Hepatic stellate cell (primary cell): ENCODE measurements at places on chromosomes 6 and 20.

- DNase-seq: no peak
Measured at GRCh38 chr20:1534526-1534925, 23.0 kb downstream of the SIRPD start.

- DNase-seq: no peak
Measured at GRCh38 chr6:82597201-82597600, 233.6 kb downstream of the TPBG start.

DNA sequence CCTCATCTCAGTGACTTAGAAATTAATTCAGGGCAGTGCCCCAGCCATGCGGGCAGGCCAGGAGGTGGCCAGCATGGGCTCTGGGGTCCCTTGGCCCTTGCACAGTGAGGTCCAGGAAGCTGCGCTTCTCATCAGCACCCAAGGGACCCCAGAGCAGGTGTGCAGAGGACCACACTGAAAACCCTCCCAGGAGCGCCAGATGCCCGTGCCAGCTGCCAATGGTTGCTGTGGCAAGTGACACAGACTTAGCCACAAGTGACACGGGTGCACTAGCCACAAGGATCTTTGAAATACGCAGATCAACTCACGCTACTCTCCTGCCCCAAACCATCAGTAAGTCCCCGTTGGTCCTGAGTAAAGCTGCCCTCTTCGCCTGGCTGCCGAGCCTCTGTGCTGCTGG lies 88.1 kb downstream of the ERMARD start:
- DNase-seq: no peak

DNA sequence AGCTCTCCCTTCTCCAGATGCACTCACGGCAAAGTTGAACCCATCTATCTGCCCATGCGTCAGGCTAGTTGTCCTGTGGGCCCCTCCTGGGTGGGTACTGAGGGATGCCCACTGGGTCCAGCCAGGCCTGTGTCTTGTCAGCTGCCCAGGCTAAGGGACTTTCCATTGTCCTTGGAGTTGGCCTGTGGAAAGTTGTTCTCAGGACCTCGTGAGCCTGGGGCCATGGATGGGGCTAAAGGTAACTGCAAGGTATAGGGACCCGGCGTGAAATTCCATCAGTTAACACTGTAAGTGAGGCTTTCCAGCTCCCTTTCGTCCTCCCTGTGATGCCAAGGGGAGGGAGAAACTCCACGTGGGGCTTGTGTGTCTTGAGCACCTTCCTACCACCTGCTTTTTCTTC lies 126.5 kb downstream of the CEBPB start:
- no peak for DNase-seq

DNA sequence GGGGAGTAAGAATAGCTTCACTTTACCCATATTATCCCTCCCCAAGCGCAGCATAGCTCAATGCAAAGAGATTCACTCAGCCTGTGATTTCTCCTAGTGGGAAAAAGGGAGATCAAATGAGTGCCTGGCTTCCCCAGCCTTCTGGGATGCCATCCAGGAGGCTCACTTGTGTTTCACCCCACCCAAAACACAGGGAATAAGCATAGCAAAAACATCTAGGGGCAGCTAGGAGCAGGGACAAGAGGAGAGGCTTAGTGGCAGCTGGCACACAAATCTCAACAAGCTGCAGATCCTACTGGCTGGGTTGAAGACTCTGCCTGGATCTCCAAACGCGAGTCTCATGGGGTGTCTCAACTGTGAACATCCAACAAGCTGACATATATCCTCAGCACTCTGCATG lies 715.8 kb downstream of the RNF144B start:
- DNase-seq: no peak

GRCh38 chr6:56637640-56638039 lies 5.0 kb downstream of the DST start:
- peak; percentile 22 for DNase-seq

- DNase-seq: peak; percentile 34
Measured at GRCh38 chr20:23049201-23050075, at the start of gene THBD. Gene THBD, minus strand, starts transcription at chr20:23049672. Its CDS starts 168 bp downstream, at chr20:23049504.

GRCh38 chr20:19048995-19049501 lies 163.4 kb upstream of the SLC24A3 start:
- no peak for DNase-seq
